ENCODE measurements at places on chromosomes 5 and 9.
A peak's percentile ranks its signal among the peaks of the same experiment; 100 is the strongest.

DNA sequence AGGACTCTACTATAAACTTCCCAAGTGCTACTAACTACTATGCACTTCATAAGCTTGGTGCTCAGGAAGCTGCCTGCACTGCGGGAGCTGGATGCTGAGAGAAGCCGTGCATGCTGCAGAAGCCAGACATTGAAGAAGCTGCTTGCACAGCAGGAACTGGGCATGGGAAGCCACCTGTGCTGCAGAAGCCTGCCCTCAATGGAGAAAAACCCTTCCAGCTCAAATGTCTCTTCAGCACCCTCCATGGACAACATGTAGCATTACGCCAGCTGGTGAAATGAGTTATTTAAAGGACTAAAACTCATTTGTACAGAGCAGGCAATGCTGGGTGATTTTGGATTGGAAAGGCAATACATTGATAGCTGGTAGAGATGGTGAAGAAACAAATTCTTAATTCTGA is 247.2 kb downstream of the KIF4B start:
- DNase-seq = no peak

- DNase-seq = no peak
Measured at GRCh38 chr5:158478139-158478538, 619.2 kb upstream of the CLINT1 start.

DNA sequence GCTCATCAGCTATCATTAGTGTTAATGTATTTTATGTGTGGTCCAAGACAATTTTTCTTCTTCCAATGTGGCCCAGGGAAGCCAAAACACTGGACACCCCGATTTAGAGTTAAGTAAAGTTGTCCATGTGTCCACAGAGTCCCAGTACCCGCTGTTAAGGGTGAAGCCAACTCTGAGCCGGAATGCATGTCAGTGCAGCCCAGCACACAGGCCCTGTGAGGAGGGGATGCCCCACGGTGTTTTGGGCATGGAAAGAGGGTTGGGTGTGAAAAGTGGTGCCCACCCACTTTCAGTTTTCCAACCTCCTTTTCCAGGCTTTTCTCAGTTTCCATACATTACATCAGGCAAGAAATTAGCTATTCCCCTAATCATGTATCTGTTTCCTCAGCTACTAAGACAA is 24.4 kb downstream of the SHC3 start:
- DNase-seq = peak; percentile 30

- DNase-seq = no peak
Measured at GRCh38 chr5:96229188-96229587, 203.9 kb downstream of the PCSK1 start.

DNA sequence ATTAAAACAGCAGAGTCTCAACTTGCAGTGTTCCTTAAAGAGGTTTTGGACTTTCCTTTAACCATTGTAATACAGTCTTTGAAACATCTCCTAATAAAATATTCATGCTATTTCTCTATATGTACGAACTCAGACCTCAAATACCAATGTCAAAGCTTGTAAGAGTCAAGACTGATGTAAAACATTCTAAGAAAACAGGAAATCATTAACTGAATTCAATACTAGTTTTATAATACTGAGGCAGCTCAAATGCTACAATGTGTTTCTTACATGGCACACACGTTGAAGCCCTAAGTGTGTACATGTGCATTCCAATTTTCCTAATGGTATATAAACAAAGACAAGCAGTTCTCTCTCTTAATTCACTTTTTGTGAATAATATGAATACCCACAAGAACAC is 11.6 kb downstream of the PSIP1 start:
- no peak for DNase-seq

DNA sequence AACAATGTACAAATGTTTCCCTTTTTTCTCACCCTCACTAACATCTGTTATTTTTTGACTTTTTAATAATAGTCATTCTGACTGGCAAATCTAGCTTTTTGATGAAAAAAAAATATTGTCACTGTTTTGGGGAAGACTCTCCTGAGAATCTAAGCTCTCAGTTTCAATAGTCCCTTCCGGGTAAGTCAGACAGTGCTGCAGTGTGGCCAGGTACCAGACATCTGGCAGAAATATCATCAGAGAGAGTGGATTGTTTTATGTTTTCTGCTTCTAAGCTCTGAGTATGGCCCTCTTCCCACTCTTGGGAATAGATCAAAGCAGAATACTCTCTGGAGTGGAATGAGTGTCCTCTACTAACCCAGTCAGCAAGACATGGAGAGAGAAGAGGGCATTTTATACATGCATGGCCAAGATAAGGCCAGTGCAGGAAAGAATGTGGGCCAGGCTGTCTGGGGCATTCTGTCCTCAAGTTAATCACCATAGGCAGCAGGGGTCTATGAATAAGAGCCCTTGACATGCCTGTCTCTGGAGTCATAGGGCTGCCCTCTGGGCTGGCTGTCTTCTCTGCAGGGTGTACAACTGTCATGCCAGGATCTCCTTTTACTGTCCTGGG is 38.5 kb upstream of the OR2S2 start:
- DNase-seq = no peak

DNA sequence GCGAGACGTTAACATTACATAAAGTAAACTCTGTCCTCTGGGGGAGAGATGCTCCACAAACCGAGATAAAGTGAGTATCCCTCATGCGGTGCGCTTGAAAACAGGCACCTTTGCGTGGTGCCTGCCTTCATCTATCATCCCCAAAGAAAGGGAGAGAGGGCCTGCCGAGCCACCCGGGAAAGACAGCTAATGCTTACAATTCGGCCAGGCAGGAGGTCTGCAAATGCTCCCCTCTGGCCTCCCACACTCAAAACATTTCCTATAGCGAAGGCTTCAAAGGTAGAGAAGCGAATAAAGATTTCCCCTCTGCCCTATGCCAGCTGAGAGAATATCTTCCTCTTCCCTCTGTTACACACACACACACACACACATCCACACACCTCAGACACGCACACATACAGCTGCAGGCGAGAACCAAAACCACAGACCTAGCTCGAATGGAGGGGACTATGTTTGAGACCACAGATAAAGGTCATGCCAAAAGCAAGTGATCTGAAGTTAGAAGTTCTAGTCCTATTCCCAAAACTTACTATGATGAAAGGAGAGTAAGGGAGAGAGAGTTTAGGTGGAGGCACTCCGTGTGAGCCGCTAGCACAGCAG is 132.8 kb downstream of the CRB2 start:
- no peak for DNase-seq

GRCh38 chr5:3195994-3196393 is 399.6 kb upstream of the IRX1 start:
- DNase-seq = no peak

- DNase-seq = no peak
Measured at GRCh38 chr9:26950521-26950920, 3.5 kb upstream of the PLAA start.

GRCh38 chr5:122107016-122107415 is 22.3 kb upstream of the ZNF474 start:
- no peak for DNase-seq

DNA sequence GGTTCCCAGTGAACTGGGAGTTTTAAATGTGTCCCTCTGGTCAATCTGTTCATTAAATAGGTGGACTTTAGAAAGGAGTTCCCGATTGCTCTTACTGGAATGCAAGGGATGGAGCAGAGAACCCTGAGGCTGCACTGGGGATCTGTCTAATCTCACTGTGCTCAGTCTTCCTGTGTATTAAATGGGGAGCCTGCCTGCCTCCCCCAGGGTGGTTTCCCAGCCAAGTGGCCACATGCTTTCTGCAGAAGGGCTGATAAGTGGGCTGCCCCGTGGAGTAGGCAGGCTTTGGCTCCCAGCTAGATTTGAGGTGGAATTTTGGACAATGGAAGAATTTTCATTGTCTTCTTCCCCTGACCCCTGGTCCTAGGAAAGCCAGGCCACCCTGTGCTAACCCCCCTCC is 14.0 kb upstream of the PHYHD1 start:
- DNase-seq = no peak

- DNase-seq = no peak
Measured at GRCh38 chr9:76114144-76114543, 223.7 kb downstream of the PCSK5 start.

GRCh38 chr5:134659456-134659855 is 10.9 kb downstream of the SEC24A start:
- DNase-seq = no peak

- DNase-seq = no peak
Measured at GRCh38 chr9:129968690-129969485, 74.1 kb downstream of the FNBP1 start.

DNA sequence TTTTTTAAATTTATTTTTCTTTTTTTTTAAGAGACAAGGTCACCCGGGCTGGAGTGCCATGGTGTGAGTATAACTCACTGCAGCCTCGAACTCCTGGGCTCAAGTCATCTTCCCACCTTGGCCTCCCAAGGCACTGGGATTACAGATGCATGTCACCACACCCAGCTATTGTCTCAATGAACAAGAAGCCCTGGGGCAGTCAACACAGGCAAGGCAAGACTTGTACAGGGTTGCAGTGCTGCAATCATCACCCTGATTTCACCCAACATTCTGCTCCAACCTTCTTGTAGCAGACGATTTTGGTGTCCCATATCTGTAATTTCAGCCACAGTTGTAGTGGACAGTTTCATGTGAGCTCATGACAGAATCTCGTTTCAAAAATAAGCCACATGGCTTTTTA is 205.8 kb upstream of the KIF2A start:
- DNase-seq = no peak

DNA sequence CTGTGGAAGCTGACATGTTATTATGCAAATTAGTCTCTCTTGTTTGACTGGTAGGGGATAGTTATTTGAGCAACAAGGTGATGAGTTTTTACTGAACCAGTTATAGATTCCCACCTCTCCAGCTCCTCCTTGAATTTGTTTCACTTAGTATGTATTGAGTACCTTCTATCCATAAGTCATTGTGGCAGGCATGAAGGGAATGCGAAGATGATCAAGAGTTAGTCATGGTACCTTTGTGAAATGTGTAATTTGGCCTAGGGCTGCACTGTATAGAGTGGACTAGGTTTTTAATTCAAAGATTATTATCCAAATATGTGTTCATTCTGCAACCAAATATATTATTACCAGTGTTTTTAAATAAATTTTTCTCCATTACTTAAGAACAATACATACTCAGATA is 110.1 kb downstream of the HACD4 start:
- no peak for DNase-seq

- DNase-seq = no peak
Measured at GRCh38 chr9:133342069-133342406, 5.9 kb downstream of the MED22 start.

- DNase-seq = no peak
Measured at GRCh38 chr5:142984011-142984410, 213.8 kb downstream of the ARHGAP26 start.

DNA sequence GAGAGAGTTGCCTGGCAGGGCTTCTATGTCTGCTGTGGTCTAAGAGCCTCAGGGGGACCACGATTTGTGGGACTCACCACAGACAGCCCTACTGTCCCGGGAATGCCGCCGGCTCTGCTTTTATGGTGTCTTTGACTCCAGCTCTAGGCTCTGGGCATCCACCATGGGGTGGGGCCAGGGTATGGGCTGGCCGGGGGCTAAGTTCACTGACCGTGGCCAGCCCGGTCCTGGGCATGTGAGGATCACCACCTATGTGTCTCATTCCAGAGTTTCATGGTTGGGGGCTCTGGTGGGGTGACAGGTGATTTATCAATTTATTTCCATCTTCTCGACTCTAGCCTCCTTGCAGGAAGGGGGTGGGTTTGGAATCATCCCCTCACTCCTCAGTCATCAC is 139.4 kb downstream of the GADD45G start:
- no peak for DNase-seq

DNA sequence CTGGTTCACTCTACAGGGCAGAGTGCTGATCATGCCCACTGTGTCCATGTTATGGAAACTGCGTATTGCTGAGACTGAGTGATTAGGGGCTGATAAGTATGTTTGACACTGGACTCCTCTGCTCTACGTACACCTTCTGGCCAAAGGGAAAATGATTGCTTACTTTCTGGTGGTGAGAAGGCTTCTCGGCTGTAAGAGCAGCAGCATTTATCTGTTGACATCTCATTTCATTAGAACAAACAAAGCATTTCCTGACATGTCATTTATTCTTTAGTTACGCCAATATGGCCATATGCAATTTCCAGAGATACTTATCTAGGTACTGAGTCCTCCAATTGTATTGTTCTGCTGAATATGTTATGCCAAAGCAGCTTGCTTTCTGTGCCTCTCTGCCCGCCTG is 5.6 kb downstream of the FAXDC2 start:
- DNase-seq = no peak

- no peak for DNase-seq
Measured at GRCh38 chr9:78539188-78539587, 242.3 kb downstream of the PSAT1 start.

DNA sequence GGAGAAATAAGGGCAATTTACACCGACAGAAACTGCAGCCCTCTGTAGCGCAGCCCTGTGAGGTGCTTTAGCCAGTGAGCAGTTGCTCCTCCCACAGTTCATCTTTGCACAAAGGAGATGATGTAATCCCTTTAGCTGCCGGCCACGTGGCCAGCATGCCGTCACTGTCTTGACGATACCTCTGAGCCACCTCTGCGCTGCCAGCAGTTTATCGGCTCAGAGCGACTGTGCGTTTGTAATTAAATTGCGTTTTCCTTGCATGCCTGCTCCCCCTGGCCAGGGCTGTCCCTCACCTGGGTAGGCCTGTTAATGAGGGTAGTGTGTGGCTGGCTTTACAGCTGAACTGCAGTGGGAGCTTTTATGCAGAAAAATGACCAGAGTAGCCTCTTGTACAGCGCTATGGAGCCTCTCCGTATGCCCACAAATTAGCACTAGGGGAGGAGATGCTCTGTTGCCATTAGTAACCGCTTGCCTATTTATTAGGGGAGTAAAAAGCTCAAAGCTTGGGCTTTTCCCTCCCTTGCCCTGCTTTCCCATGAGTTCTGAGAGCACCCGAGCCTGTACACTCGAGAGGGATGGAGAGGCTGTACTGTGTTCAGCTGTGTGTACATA is 107.0 kb downstream of the TRIO start:
- no peak for DNase-seq

GRCh38 chr9:106283769-106284168 is 579.2 kb upstream of the ZNF462 start:
- no peak for DNase-seq

- DNase-seq = no peak
Measured at GRCh38 chr9:133754187-133754586, 16.0 kb upstream of the SARDH start.

GRCh38 chr5:67065237-67065636 is 131.4 kb downstream of the CD180 start:
- DNase-seq = peak; percentile 53

- DNase-seq = no peak
Measured at GRCh38 chr9:33375841-33376321, 26.5 kb downstream of the AQP7 start.

- no peak for DNase-seq
Measured at GRCh38 chr9:126223798-126224531, 102.7 kb upstream of the MVB12B start.

DNA sequence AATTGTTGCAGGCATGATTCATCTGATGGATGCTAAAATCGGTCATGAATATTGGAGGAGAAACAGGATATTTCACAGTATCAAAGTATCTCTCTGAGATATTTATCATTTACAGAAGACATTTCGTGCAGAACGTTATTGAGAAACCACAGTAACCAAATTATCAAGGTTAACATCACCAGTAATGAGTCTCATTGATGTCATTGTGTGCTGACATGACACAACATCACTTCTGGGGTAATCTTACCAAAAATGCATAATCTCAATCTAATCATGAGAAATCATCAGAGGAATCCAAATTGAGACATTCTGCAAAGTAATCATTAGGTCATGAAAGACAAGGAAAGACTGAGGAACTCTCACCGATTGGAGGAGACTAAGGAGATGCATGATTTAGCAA is 42.7 kb downstream of the C5orf22 start:
- no peak for DNase-seq

GRCh38 chr5:59264013-59264412 is 629.5 kb downstream of the PDE4D start:
- no peak for DNase-seq

- DNase-seq = no peak
Measured at GRCh38 chr9:35487081-35487480, 2.8 kb upstream of the RUSC2 start.

Measured in stimulated activated CD8-positive, alpha-beta memory T cell treated with anti-CD3 and anti-CD28 coated beads, Interleukin-4, amount 100 ng/mL, for 48 hours (primary cell).